Mesothelial cell of epicardium (in vitro differentiated cells): ENCODE measurements at places on chromosomes 16 and 17. TPM values are rescaled to one million over a fixed set of nuclear protein-coding genes. Genes with fewer than 3 reads are reported as not detected.

DNA sequence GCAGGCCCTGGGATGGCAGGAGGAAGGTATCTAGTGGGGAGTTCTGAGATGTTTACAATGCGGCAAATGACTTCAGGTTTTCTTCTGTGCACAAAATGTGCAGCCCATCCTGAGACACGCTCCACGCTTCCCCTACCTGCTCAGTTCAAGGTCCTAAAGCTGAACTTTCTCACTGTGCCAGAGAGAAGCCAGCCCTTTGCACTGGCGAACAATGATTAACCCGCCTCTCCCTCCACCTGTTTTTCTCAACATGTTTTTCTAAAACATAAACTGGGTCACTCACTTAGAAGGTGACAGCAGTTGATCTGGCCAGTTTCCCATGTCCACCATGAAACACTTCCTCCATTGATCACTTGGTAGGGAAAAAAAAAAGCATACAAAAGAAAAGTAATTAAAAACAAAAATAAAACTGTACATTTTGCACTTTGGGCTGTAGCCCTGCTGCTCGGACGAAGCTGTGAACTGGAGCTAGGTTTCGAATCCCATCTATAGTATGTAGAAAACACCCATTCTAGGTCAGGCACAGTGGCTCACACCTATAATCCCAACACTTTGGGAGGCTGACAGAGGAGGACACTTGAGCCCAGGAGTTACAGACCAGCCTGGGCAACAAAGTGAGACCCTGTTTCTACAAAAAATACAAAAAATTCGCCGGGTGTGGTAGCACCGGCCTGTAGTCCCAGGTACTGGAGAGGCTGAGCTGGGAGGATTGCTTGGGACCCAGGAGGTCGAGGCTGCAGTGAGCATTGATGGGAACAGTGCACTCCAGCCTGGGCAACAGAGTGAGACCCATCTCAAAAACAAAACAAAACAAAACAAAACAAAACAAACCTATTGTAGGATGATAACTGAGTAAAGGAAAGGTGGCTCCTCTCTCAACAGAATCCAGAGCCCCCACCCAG is 6.1 kb upstream of the G6PC1 start:
- DNase-seq = no peak

Gene MAZ
- total RNA-seq = 345 to 360 TPM (median 349 TPM) in 3 replicates

GRCh38 chr17:80431246-80432195 is 16.6 kb downstream of the ENDOV start:
- no peak for DNase-seq

DNA sequence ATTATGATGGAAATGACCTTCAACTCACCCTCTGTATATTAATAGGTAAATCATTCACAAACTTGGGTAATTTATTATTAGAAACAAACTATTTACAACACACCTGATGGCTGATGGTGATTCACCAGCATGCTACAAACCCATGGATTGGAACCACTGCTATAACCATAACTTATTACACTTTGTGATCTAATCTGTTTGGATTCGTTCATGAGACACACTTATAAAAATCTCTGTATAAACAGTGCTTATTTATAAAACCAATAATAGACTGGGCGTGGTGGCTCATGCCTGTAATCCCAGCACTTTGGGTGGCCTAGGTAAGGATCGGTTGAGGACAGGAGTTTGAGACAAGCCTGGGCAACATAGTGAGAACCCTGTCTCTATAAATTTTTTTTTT is 16.0 kb downstream of the SMIM36 start:
- DNase-seq = no peak

DNA sequence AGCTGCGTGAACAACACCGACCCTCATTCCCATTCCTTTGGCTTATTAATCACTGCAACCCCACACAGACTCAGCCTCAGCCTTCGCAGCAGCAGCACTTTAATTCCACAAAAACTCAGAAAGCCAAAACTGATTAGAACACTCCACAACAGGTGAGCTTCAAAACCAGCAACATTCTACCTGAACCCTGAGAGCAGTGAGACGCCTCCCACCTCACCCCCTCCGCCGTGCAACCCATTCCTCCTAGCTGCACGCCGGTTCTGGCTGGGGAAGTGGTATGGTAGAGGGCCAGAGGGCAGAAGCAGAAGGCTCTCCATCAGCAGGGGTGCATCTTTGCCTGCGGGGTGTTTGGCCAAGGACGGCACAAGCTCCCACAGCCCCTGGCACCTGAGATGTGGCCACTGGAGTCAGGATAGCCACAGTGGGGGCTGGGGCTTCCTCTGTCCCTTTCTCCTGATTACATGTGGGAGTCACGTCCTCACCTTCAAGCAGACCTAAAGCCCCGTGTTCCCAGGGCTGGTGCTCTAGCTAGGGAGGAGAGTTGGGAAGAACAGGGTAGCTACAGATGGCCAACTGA is 1.6 kb downstream of the BORCS6 start:
- no peak for DNase-seq

DNA sequence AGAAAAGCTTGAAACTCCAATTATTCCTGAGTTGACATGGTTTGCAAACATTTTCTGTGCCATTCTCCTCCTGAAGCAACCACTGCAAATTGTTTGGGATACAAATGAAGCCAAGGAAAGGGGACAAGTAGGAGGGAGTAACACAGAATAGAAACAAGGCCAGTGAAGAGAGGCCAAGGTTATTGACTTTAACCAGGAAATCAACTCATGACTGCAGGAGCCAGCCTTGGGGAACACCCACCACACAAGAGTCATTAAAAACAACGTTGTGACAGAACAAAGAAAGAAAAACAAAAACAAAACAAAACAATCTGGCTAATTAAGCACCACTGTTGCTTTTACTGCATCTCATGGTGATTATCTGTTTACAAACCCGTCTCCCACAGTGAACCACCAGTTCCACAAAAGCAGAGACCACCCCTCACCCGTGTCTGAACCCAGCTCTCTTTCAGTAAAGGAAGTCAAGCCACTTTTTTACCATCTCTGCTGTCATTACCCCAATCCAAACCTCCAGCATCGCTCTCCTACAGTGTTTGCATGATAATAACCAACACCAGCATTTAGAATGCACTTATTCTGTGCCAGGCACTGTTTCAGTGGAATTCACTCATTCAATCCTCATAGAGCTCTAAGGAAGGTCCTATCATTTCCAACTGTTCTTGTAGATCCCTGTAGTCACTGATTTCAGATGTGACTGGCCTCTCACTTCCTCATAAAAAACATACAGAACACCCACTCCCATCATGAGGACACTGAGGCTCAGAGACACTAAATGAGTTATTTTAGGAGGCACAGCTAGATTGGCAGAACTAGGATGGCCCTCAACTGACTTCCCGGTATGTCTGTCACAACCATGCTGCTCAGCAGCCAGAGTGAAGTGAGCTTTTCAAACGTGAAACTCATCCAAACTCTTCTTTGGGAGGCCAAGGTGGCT is 2.0 kb downstream of the ZDHHC1 start:
- no peak for DNase-seq

- no peak for DNase-seq
These were observed 102.0 kb downstream of the OR1D5 start for GRCh38 chr17:2961446-2961845.

- no peak for DNase-seq
These were observed 103.9 kb downstream of the METRNL start for GRCh38 chr17:83183145-83183948.

Gene CD300LB
- not detected in 3 replicates for total RNA-seq

DNA sequence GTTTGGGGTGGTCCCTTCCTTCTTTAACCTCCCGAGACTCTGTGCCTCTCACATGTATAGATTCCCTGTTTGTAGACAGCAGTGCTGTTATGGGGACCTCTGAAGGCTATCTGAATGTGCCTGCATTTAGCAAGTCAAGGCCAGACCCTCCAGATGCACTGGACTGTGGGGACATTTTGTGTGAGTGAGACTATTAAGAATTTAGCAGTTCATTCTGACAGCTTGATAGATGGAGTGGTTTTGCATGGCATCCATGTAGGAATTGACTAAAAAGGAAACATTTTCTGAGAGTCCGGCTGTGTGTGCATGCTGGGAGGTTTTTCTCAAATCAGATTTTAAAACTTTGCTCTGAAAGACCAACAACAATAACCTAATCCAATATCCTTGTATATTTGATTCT is 226.3 kb downstream of the MSI2 start:
- no peak for DNase-seq

Gene LCMT1
- 54.6 to 58.5 TPM (median 57.2 TPM) in 3 replicates for total RNA-seq

DNA sequence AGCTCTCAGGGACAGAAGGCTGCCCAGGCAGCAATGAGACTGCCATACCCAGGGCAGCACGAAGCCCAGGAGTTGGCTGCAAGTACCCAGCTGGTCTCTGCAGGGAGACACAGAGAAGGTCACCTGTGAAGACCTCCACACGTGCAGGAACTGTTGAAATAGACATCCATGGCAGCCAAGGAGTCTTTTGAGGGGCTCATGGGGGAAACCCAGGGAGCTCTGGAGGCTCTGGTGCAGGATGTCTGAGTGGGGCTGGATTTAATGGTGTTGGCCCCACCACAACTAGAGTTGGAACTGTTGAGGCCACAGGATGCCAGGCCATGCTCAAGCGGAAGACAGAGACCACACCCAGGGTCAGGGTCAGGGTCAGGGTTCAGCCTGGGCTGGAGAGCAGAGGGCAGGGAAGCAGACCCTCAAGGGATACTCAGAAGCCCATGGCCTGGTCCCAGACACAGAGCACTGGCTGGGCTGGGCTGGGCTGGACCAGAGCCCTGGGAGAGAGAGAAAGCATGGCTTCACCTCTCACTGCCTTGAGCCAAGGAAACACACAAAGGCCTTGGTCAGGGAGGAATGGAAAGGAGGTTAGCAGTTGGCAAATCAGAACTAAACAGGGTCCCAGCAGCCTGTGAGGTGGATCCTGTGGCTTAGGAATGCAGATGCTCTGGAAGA is 21.4 kb downstream of the PITPNM3 start:
- DNase-seq = no peak

DNA sequence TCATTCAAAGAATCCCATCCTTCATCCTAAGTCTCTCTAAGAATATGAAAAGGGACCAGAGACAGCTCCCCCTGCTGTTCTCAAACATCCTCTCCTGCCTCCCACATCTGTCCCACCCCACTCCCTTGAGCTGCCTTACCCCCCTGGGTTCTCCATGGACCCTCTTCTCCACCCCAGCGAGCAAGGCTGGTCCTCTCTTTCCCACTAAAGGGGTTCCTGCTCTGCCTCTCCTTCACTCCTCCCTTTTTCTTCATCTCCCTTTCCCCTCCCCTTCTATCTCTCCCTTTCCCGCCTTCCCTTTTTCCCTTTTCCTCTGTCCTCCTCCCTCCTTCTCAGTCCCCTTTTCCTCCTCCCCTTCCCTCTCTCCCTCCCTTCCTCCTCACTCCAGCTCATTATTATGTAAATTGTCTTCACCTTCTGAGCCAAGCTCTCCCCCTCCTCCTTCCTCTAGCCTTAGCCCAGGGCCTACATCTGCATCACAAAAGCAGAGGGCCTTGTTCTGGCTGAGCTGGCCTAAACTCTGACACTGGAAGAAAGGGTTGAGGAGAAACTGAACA is 90.0 kb downstream of the GNAO1 start:
- DNase-seq = no peak

Gene ABCC12
- not detected in 3 replicates for total RNA-seq

DNA sequence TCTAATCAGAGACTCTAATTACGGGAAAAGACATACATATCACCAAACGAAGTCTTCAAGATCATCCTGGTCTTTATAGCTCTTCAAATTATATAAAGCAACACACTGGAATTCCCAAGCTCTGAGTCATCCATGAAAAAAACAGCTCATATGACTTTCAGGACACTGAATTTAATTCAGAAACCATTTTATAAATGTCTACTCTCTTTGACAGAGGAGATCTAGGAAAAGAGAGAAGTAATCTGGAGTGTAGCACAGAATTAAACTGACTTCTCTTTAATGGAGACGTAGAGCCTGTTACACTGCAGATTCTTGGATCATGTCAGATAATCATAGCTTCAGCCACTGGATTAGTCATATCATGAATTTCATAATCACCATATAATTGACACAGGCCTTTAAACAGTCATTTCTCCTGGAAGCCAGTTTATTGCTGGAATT is 86.8 kb upstream of the WSB1 start:
- no peak for DNase-seq

Gene ZNF750
- total RNA-seq = 1.8 to 2.6 TPM (median 2.3 TPM) in 3 replicates

GRCh38 chr16:62870554-62870953 is 834.3 kb upstream of the CDH8 start:
- no peak for DNase-seq

DNA sequence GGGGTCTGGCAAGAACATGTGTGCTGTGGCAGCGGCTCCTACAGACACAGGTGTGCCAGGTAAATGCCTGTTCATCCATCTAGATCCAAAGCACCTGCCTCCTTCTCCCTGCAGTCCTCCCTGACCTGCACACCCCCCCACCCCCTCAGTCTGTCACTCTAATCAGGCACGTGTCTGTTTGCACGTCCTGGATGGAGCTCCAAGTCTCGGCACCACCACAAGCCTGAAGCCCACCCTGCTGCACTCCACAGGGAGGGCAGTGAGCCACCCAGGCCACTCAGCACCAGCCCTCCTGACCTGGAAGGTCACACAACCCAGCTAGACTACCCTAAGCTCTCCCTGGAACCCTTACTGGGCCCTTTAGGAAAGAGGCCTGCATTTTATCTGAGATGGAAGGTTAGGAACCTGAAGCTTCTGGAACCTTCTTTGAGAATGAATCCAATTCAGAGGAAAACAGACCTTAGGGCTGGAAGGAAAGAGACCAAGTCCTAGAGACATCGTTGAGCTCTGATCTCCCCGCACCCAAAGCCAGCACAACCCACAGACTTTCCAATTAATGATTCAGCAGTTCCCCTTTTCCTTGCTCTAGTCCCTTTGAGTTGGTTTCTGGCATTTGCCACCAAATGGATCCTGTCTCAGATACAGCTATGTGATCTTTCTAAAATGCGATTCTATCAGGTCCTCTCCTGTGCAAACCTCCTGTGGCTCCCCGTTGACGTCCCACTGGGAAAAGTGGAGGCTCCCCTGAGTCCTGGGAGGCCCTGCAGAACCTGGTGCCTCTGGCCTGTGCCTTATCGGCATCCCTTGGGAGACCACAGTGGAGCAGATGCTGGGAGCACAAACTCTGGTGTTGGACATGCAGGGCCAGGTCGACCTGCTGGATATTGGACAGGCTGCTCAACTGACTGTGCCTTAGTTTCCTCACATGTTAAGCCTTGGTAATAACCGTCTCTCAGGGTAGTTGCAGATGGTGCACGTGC is 67.9 kb downstream of the PRMT7 start:
- no peak for DNase-seq

Gene PITPNM3
- 1.9 to 2.4 TPM (median 2.3 TPM) in 3 replicates for total RNA-seq

- DNase-seq = no peak
These were observed 9.2 kb upstream of the PRKCB start for GRCh38 chr16:23826528-23827045.

Gene SPATA32
- total RNA-seq = not detected in 3 replicates

DNA sequence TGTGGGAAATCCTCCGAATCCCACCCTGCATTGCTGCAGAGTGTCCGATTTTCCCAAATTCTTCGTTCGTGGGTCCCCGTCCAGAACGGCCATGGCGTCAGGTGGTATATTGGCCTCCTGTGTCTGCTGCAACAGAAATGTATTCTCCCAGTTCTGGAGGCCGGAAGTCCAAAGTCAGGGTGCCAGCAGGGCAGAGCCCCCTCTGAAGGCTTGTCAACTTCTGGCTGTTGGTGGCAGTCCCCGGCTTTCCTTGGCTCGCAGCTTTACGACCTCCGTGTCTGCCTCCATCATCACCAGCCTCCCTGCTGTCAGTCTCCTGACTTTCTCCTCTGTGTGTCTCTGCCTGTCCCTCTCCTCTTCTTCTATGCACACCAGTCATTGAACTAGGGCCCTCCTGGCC is 142.1 kb upstream of the FOXF1 start:
- no peak for DNase-seq
